Stimulated activated CD4-positive, alpha-beta T cell treated with anti-CD3 and anti-CD28 coated beads, Interleukin-1b, Interleukin-23, amount 100 ng/mL, for 1 hour (primary cell): ENCODE measurements at places on chromosomes 5 and 9.

DNA sequence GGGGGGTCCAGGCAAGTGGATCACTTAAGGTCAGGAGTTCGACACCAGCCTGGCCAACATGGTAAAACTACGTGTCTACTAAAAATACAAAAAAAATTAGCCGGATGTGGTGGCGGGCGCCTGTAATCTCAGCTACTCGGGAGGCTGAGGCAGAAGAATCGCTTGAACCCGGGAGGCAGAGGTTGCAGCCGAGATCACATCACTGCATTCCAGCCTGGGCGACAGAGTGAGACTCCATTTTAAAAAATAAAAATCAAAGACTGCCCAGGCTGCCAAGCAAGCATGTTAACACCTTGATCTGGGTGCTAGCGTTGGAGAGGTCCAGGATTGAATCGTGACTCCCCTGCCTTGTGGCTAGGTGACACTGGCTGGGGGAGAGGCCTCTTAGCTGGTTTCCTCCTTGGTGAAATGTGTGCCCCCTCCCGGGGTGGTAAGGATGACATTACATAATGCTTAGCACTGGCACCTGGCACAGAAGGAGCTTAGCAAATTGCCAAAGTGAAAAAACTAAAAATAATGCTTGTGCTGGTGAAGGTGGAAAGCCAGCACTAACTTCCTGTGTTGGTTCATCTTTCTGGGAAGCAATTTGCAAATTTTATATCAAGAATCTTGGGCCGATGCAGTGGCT, 2.2 kb upstream of the CIZ1 start:
- no peak for DNase-seq

DNA sequence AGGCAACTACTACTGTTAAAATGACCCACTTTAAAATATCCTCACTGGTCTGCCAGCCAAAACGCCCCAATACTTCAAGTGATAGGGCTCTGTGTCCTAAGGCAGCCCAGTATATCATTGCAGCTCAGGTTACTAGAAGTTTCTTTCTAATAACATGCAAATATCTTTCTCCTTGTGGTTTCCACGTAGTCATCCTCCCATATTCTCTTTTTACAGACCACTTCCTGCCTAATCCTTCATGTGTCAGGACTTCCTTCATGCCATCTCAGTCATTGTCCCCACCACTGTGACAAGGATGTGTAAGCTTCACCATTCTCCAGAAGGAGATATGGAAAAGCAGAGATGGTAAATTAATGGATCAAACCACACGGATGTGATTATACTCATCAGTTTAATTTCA, 813.7 kb downstream of the MAT2B start:
- DNase-seq = no peak

DNA sequence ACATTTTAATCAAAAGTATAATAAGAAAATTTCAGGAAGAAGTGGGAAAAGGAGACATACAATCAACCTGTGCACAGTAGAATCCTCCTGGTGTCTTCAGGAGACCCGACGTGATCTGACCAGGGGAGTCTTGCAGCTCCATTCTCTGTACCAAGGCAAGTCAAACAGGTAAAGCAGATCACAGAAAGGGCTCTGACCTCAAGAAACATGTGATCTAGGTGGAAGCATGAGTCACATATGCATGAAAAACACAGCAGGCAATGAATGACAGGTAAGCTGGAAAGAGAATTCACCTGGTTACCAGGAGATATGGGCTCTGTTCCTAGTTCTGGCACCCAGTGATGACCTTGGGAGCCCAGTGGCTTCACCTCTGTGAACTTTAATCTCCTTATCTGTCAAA, 19.4 kb upstream of the FABP6 start:
- DNase-seq = no peak

DNA sequence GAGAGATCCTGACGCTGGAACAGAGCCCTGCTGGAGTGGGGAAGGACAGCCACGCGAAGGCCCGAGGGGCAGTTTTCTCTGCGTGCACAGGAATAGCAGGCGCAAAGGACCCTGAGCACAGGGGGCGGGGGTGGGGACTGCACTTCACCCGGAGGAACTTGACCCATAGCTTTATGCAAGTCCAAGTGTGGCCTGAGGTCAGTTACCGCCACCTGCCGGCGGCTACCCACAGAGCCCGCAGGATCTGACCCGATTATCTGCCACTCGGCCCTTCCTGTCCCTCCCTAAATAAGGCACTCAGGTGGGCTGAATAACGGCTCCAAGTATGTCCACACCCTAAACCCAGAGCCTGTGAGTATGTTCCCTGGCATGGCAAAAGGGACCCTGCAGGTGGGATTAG, 65.4 kb upstream of the FCN1 start:
- DNase-seq = no peak

- DNase-seq = no peak
These were observed 268.9 kb upstream of the PDE4D start for GRCh38 chr5:60162441-60162840.

DNA sequence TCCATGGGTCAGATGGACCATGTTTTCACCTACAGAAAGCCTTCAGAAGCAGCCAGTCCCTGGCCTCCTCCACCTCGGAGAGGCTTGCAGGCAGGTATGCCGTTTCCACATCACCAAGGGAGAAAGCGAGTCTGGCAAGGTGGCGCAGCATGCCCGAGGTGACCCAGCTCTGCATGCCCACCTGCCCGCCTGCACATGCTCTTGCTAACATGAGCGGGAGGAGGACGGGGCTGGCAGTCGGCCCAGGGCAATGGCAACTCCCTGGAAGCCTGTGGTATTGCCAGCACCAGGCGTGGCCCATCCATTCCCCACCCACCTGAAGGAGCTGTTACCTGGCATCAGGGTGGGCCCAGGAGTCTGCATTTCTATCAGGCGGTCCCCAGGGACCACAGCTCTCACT, 3.3 kb upstream of the NINJ1 start:
- no peak for DNase-seq
